ENCODE measurements at places on chromosomes 5 and 9.

GRCh38 chr9:121609822-121610637, 41.4 kb upstream of the DAB2IP start:
- no peak for DNase-seq

- DNase-seq, result no peak
These were observed 6.9 kb downstream of the OTULIN start for GRCh38 chr5:14671414-14671813.

- no peak for DNase-seq
These were observed 39.5 kb downstream of the MFAP3 start for GRCh38 chr5:154078272-154078671.

DNA sequence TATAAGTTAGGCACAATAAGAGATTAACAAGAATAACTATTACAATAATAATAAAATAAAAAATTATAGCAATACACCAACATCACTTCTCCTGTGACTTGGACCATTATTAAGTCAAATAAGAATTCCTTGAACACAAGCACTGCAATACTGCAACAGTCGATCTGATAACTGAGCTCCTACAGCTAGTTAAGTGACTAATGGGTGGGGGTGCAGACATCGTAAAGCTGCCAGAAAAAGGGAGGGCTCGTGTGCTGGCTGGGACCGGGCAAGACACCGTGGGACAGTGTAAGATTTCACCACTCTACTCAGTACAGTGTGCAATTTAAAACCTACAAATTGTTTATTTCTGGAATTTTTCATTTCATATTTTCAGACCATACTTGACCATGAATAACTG, 78.8 kb downstream of the SNX24 start:
- no peak for DNase-seq

DNA sequence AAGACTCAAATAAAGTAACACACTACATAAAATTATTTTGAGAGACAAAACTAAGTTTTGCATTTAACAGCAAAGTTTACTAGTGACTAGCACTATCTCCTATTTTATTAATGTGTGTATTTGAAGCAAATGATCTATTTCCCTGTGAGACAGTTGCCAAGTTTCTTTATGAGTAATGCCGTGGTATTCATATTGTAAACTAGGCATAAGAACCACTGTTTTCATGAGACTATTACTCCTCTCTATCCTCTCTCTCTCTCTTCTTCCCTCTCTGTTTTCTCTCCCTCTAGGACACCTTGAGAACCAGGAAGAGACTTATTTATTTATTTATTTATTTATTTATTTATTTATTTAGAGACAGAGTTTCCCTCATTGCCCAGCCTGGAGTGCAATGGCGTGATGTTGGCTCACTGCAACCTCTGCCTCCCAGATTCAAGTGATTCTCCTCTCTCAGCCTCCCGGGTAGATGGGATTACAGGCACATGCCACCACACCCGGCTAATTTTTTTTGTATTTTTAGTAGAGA, 61.1 kb downstream of the MLANA start:
- DNase-seq, result no peak

- peak; percentile 44 for DNase-seq
These were observed 157.1 kb downstream of the ARRDC3 start for GRCh38 chr5:91225848-91226686.

- no peak for DNase-seq
These were observed 5.4 kb upstream of the PITX1 start for GRCh38 chr5:135039271-135040033.

DNA sequence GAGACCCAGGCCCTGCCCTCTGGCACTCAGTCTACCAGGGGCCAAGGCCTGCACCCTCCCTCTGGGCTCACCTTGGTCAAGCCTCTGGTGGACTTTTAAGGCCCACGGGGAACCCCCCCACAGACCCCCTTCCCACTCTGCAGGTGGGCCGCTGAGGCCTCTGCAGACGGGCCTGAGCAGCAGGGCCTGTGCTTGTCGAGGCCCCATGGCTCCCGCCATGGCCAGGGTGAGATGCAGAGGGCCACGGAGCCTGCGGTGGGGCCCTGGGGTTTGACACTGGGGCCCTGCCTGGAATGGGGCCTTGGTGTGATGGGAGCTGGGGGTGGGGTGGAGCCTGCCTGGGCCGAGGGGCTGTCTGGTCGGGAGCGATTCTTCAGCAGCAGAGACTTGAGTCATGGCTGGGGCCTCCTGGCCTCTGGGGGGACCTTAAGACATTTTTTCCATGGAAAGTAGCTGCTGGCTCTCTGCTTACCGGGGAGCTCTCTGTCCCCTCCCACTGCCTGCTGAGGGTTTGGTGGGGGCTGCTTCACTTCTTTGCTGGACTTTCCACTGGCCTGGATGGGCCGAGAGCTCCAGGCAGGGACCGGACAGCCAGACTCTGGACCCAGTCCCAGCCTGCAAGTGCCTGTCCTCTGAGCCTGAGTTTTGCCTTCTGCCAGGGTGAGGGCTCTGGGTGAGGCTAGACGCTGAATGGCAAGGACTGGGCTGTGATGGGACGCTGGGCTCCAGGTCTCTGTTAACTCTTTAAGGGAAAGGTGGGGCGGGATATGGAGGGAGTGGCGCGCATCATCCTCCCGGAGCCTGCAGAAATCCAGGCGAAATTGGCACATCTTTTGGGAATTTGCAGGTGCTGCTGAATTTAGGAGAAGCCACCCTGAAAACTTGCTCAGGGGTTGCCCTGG, 132.2 kb downstream of the RXRA start:
- no peak for DNase-seq

DNA sequence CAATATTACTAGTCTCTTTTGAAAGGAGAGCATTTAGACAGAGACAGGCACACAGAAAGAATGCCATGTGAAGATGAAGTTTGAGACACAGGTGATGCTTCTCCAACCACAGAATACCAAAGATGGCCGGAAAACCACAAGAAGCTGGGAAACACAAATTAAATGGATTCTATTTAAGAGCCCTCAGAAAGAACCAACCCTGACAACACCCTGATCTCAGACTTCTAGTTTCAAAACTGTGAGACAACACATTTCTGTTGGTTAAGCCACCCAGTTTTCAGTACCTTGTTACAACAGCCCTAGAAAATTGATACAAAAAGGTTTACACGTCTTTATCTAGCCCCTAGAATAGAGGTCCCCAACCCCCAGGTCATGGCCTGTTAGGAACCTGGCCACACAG, 79.8 kb upstream of the CCNG1 start:
- no peak for DNase-seq

GRCh38 chr9:96644137-96644536, 11.0 kb downstream of the PRXL2C start:
- no peak for DNase-seq

- DNase-seq, result no peak
These were observed 8.2 kb downstream of the SQSTM1 start for GRCh38 chr5:179828756-179829421.

GRCh38 chr5:146564007-146564762, 48.2 kb upstream of the GPR151 start:
- DNase-seq, result no peak

DNA sequence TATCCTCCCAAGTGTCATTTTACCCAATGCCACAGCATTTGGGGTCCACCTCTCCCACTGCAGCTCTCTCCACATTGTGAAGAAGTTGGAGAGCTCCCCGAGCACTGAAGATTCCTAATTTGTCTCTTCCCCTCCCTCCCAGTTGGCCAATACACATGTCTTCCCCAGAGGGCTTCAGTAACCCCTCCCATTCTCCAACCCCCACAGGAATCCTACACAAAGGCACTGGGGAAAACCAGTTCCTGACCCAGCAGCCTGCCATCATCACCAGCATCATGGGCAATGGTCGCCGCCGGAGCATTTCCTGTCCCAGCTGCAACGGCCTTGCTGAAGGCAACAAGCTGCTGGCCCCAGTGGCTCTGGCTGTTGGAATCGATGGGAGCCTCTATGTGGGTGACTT, 87.3 kb upstream of the WWC1 start:
- no peak for DNase-seq

DNA sequence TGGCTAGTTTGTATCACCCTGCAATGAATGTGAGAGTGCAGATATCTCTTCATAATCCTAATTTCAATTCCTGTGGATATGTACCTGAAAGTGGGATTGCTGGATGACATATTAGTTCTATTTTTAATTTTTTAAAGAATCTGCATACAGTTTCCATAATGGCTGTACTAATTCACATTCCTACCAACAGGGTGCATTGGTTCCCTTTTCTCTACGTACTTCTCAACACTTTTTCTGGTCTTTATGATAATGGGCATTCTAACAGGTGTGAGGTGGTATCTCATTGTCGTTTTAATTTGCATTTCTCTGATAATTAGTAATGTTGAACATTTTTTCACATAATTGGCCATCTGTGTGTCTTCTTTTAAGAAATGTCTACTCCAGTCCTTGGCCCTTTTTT, 927.5 kb downstream of the DTWD2 start:
- DNase-seq, result no peak

DNA sequence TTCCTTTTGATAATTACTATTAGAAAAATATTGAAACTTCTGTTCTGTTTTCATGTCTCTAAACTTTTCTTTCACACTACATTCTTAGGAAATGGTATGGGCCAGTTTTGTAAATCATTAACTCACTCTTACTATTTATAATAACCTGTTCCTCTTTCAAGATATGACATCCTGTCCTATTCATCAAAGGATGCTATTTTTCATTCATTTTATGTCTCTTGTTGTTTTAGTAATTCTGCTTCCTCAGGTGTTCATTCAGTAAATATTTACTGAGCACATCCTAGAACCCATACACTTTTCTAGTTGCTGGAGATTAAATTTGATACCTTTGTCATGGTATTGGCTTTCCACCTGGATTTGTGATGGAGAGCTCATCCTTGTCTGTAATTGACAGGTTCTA, 58.0 kb downstream of the GDA start:
- no peak for DNase-seq

- no peak for DNase-seq
These were observed 402.1 kb upstream of the BRINP1 start for GRCh38 chr9:119771341-119771740.

DNA sequence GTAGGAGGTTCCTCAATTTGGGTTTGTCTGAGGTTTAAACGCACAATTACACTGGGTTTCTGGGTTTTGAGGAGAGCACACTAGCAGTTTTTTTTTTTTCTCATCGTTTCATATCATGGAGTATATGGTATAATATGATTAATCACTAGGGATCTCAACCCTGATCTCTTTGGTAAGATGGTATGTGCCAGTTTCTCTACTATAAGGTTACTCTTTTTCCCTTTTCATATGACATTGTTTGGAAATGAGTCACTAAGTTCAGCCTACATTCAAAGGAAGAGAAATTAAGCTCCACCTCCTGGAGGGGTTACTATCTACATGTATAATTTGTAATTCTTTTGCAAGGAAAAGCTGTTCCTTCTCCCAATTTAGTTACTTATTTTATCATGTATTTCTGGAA, 35.2 kb downstream of the MTRR start:
- no peak for DNase-seq

- DNase-seq, result no peak
These were observed 415.0 kb downstream of the ARHGEF28 start for GRCh38 chr5:74040811-74041491.

- no peak for DNase-seq
These were observed 60.2 kb downstream of the OSTF1 start for GRCh38 chr9:75148561-75148960.

DNA sequence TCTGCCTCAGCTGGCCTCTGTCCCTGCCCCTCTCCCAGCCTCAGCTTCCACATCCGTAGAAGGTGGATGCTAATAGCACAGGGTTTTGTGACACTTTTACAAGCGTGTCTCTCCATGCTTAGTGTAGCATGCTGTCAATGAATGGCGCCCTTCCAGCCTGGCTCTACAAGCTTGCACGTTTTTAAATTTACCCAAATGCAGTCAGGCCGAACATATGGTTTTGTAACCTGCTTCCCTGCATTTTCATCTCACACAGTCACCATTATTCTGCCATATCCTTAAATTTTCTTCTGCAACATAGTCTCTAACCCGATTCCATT, 28.8 kb downstream of the FAM163B start:
- DNase-seq, result no peak

DNA sequence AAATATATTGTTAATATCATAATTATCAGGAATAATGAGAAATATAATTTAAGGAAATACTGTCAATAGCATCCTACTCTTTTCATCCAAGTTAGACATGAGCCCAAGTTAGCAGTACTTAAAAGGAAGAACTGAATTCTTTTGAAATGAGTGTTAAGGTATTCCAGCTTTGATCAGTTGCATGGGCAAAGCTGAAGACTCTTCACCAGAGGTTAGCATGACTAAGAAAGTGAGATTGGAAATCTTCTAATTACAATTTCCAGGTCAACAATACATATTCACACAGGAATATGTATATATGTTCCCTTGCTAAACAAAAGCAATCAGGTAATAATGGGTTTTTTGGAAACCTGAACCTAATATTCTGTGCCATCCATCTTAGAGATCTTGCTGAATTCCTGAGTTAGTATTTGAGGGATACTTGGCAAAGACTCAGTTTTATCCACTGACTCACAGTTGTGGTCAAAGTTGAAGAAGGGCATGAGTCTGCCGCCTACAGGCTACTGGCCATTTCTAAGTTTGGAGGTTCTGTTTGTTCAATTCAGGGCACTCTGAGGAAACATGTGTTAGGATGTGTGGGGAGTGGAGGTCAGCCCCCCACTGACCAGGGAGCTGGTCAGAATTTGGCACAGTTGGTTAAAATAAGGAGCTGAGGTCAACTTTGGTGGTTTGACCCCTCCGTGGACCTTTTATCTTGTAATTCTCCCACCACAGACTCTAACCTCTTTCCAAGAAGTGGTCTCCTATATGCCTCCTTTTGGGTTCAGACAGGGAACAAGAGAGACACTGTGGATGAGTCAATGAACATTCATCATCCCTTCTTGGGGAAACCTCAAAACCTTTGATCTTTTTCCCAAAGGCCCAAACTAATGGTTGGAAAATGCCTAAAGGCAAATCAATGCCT, 118.3 kb downstream of the PIK3R1 start:
- no peak for DNase-seq

- DNase-seq, result no peak
These were observed 449.8 kb downstream of the ISL1 start for GRCh38 chr5:51832934-51833470.

DNA sequence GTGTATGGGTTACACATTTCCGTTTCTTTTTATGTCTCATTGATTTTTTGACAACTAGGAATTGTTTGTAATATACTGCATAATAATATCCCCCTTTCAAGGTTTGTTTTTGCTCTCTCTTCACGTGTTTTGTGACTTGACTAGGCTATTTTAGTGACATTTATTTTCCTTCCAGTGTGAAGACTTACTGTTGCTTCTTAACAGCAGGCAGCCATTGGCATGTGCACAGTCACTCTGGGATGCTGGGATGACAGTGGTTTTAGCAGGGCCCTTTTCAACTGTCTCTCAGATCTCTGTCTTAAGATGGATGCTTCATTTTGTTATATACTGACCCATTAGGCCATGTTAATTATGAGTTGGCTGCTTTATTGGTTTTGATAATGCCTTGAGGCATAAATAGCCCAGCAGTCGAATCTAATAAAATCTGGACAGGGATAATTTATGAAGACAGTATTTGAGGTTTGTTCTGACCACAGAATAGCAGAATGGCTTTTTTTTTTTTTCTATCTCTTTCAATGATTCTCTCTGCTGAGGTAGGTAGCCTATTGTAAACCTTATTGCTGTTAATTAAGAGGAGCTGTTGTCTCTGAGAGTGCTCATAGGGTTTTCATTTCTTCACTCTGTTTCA, 536.0 kb downstream of the GABRG2 start:
- DNase-seq, result no peak

Data from T-helper 9 cell (primary cell).